ENCODE measurements at places on chromosomes 4 and X.

DNA sequence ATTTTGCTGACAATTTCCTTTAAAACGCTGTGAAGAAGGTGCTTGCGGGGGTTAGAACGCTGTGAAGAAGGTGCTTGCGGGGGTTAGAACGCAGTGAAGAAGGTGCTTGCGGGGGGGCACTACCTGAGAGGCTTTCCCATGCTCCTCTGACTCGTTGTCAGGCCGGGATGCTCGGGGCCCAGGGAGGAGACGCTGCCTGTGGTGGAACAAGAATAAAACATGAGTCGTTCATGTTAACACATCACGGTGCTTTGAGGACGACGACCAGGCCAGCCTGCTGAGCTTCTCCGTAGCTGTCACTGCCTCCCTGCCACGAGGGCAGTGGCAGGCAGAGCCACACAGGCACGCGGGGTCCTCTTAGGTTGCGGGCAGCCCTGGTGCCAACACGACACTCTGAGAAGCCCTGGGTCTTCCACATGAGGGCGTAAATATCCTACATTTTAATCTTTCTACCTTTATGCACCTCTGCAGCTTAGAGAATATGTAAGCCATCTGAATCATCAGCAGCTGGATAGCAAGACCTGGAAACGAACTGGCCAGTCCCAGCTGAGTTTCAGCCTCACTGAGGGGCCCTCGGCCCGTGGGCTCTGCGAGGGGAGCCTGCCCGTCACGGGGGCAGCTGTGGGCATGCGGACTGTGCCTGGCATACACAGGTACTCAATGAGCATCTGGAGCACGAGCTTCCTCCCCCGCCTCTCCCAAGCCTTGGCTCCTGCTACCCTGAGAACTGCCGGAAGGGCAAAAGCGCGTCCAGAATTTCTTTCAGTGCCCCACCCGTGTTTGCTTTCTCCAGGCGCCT lies 47.0 kb downstream of the FGFRL1 start:
- no peak for DNase-seq

GRCh38 chr4:38896940-38897339 lies 29.3 kb downstream of the FAM114A1 start:
- no peak for DNase-seq

- DNase-seq = no peak
Measured at GRCh38 chr4:185624259-185624589, 88.9 kb upstream of the PDLIM3 start.

- DNase-seq = no peak
Measured at GRCh38 chr4:41212616-41213203, 1.6 kb downstream of the APBB2 start.

GRCh38 chrX:151174581-151175282 lies 1.7 kb upstream of the GPR50 start:
- DNase-seq = no peak
